ENCODE measurements at places on chromosomes 16 and 17. TPM values are rescaled to one million over a fixed set of nuclear protein-coding genes. Genes with fewer than 3 reads are reported as not detected.
A peak's percentile ranks its signal among the peaks of the same experiment; 100 is the strongest.

DNA sequence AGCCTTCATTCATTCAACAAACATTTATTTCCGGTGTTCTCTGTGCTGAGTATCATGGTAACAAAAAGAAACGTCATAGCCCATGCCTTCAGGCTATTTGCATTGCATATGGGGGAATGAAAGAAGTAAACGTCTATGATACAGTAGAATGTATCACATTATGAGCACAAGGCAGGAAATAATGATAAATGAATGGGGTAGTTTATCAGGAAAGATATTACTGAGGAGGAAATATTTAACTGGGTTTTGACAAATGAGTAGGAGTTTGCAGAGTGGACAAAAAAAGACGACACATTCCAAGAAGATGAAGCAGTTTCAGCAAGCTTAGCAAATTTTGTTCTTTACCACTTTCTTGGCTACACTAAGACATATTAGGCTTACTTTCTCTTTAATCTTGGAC lies 1.3 kb upstream of the KRTAP4-7 start:
- no peak for DNase-seq

HEATR9 gene
- total RNA-seq, result 0.14 TPM

GRCh38 chr17:10114931-10115535 lies 83.4 kb downstream of the GAS7 start:
- peak; percentile 69 for DNase-seq

CETP gene
- not detected for total RNA-seq

IFI35 gene
- 55.2 TPM for total RNA-seq
